Stimulated activated CD4-positive, alpha-beta T cell treated with anti-CD3 and anti-CD28 coated beads, Interleukin-1b, Interleukin-23, amount 100 ng/mL, for 24 hours (primary cell): ENCODE measurements at places on chromosomes 13 and 19.

DNA sequence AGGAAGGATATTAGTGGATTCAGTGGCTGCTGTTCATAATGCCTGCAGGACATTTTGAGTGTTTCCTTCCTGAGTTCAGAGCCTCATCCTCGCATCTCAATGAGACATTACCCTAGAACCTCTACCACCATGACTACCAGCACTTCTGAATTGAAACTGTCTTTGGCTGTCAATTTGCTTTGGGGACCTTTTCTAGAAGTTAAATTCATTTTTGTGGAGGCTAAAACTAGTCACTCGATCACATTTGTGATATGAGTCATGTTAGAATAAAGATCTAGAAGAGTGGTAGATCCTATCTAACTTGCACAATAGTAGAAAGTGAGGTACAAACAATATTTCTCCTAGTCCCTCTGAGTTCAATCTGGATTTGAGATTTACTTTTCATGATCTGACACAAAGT, 124.9 kb downstream of the KCNRG start:
- DNase-seq = no peak

- no peak for DNase-seq
These were observed 356.7 kb downstream of the PCDH17 start for GRCh38 chr13:57988276-57988675.

GRCh38 chr19:36574741-36575140, 1.6 kb upstream of the ZNF529 start:
- no peak for DNase-seq

GRCh38 chr19:49120868-49121267, 1.5 kb downstream of the PPFIA3 start:
- DNase-seq = no peak

- DNase-seq = no peak
These were observed 15.0 kb downstream of the MBD3L2B start for GRCh38 chr19:7006135-7006704.

GRCh38 chr13:52599848-52600603, 42.2 kb upstream of the HNRNPA1L2 start:
- no peak for DNase-seq
